ENCODE measurements at places on chromosomes 12 and 14.

DNA sequence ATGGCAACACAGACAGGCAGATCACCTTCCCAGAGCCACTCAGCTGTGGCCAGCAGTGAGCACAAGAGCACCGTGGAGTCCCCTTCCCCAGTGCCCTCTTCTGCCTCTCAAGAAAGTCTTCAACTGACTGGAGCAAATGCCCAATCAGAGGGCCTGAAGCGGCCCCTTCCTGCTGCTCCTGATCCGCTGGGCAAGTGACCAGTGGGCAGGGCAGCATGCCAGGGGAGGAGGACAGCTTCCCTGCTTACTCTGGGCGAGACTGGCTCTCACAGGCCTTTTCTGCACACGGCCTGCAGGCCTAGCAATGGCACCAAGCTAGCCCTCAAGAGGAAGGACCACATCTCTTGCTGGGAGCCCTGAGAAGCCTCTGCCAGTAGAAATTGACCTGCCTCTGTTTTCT, 890 bp downstream of the KRT71 start:
- no peak for DNase-seq

DNA sequence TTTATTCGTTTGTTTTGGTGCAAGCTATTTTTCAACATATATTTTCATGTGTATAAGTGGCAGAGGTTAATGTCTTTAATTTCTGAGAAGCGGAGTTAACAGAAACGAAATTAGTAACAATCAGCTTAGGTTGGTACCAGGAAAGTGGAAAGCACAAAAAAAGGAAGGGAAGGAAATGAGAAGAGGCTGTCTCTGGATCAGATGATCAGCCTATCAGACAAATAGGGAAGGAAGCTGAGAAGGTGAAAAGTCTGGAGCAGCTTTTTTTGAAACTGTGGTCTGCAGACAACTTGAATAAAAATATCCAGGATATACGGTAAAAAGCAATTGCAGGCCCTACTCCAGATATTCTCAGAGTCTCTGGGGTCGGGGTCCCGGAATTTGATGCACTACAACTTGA, 265.0 kb downstream of the SSPN start:
- no peak for DNase-seq

GRCh38 chr12:113456761-113457160, 14.9 kb downstream of the LHX5 start:
- no peak for DNase-seq

DNA sequence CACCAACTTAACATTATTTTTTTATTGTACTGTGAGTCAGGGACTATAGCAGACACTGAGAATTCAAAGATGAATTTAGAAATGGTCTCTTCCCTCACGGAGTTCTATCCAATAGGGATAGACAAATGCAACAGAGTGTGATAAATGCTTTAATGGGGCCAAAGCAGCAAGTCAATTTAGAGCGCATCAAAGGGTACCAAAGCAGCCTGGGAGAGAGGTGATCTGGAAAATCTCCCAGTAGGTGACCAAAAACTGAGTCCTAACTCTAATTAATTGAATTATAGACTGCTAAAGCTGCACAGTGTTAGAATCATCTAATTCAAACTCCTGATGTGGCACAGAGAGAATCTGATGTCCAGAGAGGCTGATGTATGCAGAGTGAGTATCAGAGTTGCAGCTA, 2.6 kb downstream of the LIN7A start:
- no peak for DNase-seq

GRCh38 chr12:111122458-111122878, 202.1 kb upstream of the MYL2 start:
- DNase-seq: no peak

DNA sequence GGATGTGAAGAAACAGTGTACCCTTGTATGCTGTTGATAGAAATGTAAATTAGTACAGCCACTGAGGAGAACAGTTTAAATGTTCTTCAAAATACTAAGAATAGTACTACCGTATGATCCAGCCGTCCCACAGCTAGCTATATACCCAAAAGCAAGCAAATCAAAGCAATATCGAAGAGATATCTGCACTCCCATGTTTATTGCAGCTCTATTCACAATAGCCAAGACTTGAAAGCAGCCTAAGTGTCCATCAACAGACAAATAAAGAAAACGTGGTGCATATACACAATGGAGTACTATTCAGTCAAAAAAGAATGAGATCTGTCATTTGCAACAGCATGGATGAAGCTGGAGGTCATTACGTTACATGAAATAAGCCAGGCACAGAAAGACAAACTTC, 88.5 kb upstream of the SLC38A4 start:
- no peak for DNase-seq

DNA sequence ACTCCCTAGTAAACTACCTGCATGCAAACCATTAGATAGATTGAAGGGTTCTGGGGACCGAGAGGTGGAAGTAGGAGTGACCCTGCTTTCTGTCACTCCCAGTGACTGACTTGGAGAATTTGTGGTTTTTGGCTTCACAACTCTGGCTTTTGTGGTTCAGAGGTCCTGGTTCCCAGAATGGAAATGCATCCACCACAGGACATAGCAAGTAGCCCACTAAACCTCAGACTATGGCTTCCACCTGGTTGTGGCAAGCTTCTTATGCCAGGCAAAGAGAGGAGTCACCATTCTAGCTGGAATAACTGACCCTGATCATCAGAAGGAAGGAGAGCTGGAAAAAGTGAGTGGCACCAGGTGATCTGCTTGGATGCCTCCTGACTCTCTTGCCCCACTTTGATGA, 162.4 kb upstream of the TMEM260 start:
- no peak for DNase-seq

- no peak for DNase-seq
Observed at GRCh38 chr14:101248840-101249675, 312.2 kb upstream of the DIO3 start.

All from kidney epithelial cell (primary cell).